ENCODE measurements at places on chromosomes 6 and 20.

DNA sequence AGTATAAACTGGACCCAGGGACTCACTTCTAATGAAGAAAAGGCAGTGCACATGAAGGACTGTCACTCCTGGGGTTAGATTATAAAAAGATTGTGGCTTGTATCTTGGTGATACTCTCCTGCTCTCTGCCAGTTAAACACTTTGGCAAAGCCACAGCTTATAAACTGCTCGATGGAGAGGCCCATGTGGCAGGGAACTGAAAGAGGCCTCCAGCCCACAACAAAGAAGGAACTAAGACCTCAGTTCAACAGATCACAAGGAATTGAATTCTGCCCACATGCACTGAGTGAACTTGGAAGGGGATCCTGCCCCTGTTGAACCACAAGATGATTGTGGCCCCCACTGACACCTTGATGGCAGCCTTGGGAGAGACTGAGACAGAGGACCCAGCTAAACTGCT is 363.8 kb downstream of the CBLN4 start:
- DNase-seq: no peak

- no peak for DNase-seq
These were observed 320.8 kb downstream of the SOX4 start for GRCh38 chr6:21914121-21914973.

- DNase-seq: no peak
These were observed 38.5 kb downstream of the SUN5 start for GRCh38 chr20:32965581-32966373.

DNA sequence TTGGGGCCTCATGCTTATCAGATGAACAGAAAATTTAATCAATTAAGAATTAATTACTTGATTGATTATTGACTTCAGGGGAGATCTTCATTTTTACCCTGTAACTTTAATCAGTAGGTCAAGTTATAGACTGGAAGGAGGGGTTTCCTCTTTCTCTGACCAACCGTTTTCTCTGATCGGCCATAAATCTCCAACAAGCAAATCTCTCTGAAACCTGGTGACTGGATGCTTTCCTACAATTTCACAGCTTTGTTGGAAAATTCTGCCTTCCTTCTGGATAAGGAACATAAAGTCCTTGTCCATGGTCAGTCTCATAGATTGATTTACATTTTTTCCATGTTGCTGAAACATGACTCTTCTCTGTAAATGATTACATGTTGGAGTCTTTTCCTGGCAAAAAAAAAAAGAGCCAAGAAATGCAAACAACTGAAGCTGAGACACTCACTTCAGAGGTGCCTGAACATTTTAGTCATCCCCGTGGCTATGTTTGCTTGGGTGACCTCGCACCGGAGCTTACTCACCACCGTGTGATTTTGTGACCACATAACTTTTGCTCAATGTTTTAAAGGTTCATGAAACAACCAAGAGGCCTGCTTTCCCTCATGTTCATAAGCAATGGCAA is 31.0 kb downstream of the IRF4 start:
- no peak for DNase-seq

- no peak for DNase-seq
These were observed 24.7 kb upstream of the PHF3 start for GRCh38 chr6:63610944-63611343.

DNA sequence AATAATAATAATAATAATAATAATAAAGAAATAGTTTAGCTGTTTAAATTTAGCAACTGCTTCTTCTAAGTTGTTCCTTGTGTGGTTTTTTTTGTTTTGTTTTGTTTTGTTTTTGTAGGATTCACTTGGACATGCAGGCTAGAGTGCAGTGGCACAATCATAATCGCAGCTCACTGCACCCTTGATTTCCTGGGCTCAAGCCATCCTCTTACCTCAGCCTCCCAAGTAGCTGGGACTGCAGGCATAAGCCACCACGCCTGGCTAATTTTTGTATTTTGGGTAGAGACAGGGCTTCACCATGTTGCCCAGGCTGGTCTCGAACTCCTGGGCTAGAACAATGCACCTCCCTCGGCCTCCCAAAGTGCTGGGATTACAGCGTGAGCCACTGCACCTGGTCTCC is 15.3 kb upstream of the EYA2 start:
- DNase-seq: no peak

- DNase-seq: no peak
These were observed 59.4 kb downstream of the ME1 start for GRCh38 chr6:83371423-83371822.

DNA sequence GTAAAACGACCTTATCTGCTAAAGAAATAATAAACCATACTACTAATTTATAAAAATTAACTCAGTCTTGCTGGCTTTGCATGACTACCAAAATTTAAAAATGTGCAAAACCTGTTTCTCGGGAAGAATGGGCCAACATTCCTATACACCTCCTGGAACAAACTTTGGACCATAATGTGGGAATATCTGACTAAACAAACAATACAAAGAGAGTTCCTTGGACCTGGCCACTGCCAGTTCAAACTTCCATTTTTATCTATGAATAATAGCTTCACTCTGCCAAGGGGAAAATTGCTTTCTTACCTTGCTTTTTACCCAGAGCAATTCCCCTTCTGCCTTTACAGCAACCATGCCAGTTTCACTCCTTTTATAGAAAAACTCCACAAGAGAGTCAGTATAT is 38.7 kb upstream of the POU5F1 start:
- no peak for DNase-seq

DNA sequence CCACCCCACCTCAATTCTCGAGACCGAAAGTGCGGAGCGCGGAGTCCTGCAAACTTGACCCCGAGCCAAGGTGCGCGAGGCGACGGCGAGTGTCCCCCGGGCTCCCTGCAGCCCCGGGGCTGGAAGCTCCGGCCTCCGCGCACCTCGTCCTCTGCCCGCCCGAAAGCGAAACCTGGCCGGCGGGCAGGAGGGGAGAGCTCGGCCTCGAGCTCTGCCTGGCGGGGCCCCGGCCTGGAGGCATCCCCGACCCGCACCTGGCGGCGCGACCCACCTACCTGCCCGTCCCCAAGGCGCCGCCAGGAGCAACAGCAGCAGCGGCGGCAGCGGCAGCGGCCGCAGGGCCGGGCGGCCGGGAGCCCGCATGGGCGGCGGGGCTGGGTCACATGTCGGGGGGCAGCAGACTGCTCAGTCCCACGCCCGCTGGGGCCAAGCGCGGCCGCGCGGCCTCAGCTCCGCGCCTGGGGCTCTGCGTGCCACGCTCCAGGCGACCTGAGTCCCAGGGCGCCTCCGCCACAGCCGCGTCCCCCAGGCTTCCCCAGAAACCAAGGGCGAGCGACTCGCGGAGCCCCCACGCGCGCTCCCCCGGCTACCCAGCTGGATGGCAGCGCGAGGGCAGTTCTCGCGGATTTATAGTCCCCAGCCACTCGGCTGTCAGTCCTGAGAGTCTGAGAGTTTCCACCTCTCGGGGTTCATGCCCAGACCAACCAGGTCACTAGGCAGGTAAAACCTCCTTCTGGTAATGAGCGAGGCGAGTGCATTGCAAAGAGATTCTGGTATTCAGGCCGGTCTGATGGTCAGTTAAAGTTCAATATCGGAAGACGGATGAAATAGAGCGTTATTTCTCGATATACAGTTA is at the start of gene IL20RA:
Gene IL20RA, minus strand, starts transcription at position 600 of the 856 bp plus-strand sequence. Its CDS starts 237 bp downstream, at position 363.
- DNase-seq: no peak

DNA sequence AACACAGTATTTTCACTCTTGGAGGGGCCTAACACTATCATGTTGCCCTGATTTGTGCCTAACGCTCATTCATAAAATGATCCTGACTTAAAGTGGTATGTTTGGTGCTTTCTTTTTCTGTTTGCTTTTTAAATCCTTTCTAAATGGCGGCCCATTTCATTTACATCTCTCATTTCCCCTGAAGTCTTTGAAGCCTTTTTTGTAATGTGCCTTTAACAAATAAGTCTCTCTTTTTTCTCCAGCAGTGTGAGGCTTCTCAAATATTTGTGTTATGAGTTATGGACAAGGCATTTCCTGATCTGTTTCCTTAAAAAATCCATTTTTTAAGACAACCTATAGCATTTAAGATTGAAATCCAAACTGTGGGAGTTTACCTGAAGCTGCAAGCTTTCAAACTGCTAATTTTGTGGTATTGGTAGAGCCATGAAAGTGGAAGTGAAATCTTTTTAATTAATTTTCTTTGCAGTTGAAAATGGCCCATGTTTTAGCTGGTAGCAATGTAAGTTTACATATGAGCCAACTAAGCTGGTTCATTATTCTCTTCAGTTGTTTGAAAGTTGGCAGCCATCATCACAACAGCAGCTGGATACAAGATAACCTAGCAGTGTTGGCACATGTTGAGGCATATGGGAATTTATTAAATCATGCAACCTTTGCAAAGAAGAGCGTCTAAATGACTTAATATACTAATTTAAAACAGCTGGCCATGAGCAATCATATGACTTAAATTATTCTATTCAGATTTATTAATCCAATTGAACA is 469.7 kb downstream of the CDKAL1 start:
- DNase-seq: no peak

GRCh38 chr6:135322427-135323201 is 141.5 kb downstream of the MYB start:
- no peak for DNase-seq

DNA sequence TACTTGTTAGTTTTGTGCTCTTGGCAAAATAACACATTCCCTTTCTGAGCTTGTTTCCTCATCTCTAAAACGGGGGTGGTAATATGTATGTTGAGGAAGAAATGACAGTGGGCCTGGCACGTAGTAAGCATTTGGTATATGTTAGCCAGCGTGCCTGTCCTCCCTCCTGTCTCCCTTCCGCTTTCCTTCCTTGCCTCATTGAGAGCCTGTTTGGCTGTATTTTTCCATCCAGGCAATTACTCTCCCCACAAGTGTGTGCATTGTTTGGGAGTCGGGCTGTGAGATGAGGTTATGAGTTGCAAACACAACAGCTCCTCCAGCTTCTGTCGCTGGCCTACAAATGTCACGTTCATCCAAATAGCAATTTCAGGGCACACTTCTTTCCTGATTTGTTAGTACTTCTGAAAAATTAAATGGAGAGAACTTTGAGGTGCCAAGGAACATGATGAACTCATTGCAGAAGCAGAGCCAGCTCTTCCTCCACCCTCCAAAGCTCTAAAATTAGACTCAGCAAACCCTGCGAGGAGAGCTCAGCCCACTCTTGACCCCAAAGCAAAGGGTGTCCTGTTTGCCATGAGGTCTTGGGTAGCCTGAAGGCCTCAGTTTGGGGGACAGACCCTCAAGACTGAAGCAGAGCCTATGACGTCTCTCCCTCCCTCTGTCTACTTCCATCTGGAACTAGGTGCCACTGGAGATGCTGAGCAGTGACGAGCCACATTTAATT is 50.7 kb upstream of the TOX2 start:
- no peak for DNase-seq

- no peak for DNase-seq
These were observed 32.1 kb downstream of the PRSS16 start for GRCh38 chr6:27279513-27280063.

GRCh38 chr6:137699031-137699683 is 167.9 kb upstream of the TNFAIP3 start:
- no peak for DNase-seq

DNA sequence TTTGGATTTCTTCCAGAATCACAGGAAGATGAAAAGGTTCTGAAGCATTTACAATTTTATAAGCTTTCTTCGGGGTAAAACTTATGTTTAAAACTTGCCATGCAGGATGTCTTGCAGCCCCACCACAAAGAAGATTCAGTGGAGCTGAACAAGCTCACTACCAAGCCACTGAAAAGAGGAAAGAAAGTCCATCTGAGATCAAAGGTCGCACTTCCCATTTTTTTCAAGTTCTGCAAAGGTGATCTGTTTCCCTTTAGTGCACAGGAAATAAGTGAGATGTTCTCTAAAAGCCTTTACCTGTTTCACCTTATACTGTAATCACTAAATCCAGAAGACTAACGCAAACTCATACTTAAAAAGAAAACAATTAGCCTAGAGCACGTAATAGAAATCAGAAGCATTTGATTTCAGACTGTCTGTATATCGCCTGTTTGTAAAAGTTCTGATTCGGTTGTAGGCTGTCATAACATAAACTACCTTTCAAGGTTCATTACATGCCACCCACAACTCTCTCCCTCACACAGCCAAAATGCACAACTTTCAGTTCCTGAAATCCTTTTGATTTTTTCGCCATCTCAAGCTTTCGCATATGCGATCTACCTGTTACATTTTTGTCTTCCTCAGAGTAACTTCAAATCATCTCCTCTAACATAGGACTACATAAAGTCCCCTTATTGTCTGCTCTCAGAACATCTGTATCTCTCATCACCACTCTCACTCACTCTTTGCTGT is 1.8 kb downstream of the ECHDC1 start:
- DNase-seq: no peak

- DNase-seq: no peak
These were observed 42.2 kb downstream of the CDH26 start for GRCh38 chr20:60000271-60001042.

DNA sequence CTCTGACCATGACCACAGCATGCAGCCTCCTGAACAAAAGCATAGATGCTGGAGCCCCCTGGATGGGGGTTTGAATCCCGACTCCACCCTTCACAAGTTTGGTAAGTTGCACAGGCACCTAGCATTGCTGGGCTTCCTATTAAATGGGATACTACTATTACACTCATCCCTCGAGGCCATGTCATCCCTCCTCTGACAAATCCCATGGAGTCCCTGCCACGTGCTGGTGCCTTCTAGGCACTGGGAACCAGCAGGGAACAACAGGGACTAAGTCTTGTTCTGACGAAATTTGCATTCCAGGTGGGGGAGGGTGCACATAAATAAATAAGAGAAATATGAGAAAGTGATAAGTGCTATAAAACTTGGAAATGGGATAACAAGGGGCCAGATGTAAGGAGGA is 15.3 kb upstream of the SIRPA start:
- no peak for DNase-seq

GRCh38 chr20:47482705-47483104 is 19.0 kb upstream of the NCOA3 start:
- no peak for DNase-seq

DNA sequence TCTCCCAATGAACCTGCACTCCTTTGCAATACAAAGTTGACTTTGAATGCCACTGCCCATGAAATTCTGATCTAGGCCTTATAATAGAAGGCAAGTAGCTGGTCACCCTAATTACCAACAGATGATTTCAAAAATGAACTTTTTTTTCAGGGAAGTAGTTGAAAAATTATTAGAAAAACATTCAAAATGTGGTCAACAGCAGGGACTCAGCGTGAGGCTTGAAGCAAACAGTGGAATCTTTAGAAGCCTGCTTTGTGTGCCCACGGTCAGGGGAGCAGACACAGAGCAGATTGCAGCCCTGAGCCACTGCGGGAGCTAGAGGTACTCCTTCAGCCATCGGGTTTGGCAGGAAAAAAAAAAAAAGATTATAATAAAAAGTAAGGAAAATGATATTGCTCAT is 87.1 kb upstream of the HEY2 start:
- no peak for DNase-seq

DNA sequence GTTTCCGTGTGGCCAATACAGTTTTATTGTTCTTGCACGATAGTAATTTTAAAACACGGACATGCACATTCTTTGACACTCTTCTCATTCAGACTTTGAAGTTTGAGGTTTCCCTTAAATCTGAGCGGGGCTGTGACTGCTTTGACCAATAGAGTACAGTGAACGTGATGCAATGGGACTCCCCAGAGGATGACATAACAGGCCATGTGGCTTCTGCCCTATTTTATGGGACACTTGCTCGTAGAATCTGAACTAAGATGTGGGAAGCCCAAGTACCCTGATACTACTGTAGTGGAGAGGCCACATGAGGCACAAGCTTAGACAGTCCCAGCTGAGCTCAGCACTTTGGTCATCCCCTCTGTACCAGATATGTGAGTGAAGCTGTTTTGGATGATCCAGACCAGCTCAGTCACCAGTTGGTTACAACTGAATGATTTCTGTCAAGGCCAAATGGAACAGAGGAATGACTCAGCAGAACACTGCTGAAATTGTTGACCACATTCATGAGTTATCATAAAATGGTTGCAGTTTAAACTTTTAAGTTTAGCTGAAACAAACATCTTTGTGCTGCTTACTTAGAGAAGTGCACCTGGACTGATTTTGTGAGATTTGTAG is 279.4 kb downstream of the RFPL4B start:
- DNase-seq: no peak
